ENCODE measurements at places on chromosomes 6 and 20. TPM values are rescaled to one million over a fixed set of nuclear protein-coding genes. Genes with fewer than 3 reads are reported as not detected.

- peak; percentile 58 for DNase-seq
Observed at GRCh38 chr20:10131732-10132345, 86.8 kb upstream of the SNAP25 start.

DNA sequence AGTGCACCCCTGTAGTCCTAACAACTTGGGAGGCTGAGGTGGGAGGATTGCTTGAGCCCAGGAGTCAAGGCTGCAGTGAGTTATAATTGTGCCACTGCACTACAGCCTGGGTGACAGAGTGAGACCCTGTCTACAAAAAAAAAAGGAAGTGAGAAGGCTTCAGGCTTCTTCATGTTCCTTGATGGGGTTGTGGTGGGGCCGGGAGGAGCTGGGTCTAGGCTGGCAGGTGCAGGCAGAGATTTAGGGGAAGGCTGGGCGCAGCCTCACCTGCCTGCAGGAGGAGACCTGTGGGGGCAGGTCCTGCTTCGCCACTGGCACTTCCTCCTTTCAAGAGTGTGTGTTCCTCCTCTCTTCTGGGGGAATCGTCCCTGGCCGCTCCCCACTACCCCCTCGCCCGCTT is 63.9 kb downstream of the CHMP4B start:
- DNase-seq = no peak

DNA sequence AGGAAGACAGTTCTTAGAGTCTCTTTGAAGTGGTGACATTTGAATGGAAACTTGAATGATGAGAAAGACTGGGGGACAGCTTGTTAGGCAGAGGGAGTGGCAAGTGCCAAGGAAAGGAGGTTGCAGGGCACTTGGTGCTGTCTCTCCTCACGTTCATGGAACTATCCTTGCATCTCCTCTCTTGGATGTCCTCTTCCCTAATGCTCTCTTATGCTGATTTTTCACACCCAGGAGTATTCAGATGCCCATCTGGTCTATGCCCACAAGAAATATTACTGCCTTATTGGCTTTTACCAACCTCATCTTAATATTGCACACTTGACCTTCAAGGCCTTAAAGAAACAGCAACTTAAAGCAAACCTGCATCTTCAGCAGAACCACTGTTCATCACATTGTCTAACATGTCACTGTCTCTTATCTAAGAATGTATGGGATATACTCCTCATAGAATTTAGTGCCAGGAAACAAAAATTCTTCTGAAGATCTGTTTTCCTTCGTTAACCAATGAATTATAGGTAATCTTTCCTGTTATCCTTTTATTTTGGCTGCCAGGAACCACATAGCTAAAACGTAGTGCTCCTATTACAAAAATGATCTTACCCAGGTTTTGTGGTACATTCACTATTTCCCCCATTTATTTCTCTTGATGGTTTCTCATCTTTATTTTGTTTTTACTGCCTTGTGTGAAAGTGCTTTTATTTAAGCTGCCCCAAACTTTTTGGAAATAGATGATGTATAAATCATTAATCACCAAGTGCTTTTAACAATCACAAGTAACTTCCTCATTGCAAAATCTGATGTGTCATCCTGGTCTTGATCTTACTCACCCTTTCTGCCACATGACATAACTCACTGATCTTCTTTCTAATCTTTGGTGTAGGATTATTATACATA is 12.8 kb downstream of the RGS17 start:
- peak; percentile 76 for DNase-seq

- DNase-seq = no peak
Observed at GRCh38 chr6:80445751-80446150, 339.3 kb downstream of the BCKDHB start.

DNA sequence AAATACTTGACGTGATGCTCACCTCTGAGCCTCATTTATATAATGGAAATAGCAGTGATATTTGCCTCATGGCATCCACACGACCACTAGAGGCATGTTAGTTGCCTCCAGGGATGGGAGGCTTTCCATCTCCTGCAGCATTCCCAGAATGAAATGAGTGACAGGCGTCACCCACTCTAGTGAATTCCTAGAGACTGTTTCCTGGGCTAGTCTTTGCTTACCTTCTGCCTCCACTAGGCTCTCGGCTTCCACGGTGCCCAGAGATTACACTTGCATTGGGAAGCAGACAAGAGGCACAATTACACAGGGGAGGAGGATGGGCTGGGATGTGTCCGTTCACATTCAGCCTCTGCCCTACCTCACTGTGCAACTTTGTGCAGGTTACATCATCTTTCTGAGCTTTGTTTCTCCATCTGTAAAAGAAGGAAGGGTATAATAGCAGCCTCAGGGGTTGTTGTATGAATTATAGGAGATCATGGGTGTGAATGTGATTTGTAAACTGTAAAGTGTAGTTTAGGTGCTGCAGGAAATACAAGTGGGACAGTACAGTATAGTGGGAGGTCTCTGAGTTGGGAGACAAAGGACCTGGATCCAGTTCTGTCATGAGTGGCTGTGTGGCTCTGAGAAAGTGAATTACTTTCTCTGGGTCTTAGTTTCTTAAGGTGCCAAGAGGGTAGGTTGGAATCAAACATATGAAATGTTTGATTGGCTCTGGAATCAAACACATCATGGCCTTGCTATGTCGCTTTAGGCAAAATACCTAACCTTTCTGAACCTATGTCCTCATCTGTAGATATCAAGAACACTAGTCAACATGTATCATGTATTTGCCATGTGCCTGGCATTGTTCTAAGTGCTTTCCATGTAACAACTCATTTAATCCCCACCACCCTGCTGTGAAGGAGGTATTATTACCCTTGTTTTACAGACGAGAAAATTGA is 3.6 kb upstream of the VSTM2L start:
- DNase-seq = no peak

GRCh38 chr6:49550492-49551077 is at the start of gene C6orf141:
Gene C6orf141 (plus strand): TSS chr6:49550668. CDS start chr6:49550793, 125 bp downstream.
- no peak for DNase-seq

GRCh38 chr6:75213732-75214131 is 7.9 kb upstream of the COL12A1 start:
- no peak for DNase-seq

GRCh38 chr20:57804470-57805250 is 94.8 kb upstream of the PMEPA1 start:
- DNase-seq = no peak

DNA sequence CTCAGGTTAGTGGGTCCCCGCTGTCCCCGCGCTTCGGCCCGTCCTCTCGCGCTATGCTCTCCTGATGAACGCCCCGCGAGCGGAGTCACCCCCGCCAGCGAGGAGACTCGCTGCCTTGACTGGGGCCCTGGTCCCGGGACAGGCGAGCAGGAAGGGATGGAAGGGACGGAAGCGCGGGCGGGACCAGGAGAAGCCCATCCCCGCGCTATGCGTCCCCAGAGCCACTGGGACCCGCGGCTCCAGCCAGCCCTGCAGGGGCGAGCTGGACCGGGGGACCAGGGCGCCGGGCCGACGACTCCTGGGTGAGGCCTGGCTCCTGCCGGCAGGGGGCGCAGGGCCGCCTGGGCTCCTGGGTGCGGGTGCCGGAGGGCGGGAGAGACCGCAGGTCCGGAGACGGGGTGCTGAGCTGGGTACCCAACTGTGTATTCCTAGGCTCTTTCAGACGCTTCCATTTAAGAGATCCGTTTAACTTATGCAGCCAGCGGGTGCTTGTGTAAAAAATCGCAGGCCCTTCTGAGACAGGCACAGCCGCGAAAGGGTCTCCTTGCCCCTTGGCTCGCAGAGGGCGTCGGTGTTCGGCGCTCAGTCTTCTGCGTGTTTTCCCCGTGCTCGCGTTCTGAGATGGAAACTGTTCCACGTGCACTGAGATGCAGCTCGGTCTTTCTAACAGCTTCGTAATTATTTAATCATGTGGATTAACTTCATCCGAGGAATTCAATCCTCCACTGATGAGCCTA is 580 bp upstream of the SYCP2 start:
- peak; percentile 53 for DNase-seq

The ARG1 gene
- total RNA-seq = not detected

The PI3 gene
- not detected for total RNA-seq

The NKAIN4 gene
- total RNA-seq = not detected

The CDH22 gene
- total RNA-seq = not detected
